Uterine smooth muscle cell (primary cell): ENCODE measurements at places on chromosomes 2 and 18. TPM values are rescaled to one million over a fixed set of nuclear protein-coding genes. Genes with fewer than 3 reads are reported as not detected.

The IL1F10 gene
- not detected in 2 replicates for total RNA-seq

The NOSTRIN gene
- 0.11 and 0.12 TPM in 2 replicates for total RNA-seq

The UGT1A8 gene
- 0.12 TPM in 1 of 2 replicates, not detected in the other for total RNA-seq

The RIT2 gene
- not detected in 2 replicates for total RNA-seq

The NAT8 gene
- total RNA-seq = not detected in 2 replicates

The DDX18 gene
- 57.7 and 78.0 TPM in 2 replicates for total RNA-seq

The EVX2 gene
- total RNA-seq = under 0.01 and 0.11 TPM in 2 replicates

The HOXD9 gene
- total RNA-seq = 0.66 and 0.75 TPM in 2 replicates

The SLC5A7 gene
- total RNA-seq = not detected in 2 replicates

The ZNF804A gene
- total RNA-seq = 9.5 and 11.5 TPM in 2 replicates
